Globus pallidus (tissue), 1 donor: ENCODE measurements at places on chromosomes 5 and 9.

DNA sequence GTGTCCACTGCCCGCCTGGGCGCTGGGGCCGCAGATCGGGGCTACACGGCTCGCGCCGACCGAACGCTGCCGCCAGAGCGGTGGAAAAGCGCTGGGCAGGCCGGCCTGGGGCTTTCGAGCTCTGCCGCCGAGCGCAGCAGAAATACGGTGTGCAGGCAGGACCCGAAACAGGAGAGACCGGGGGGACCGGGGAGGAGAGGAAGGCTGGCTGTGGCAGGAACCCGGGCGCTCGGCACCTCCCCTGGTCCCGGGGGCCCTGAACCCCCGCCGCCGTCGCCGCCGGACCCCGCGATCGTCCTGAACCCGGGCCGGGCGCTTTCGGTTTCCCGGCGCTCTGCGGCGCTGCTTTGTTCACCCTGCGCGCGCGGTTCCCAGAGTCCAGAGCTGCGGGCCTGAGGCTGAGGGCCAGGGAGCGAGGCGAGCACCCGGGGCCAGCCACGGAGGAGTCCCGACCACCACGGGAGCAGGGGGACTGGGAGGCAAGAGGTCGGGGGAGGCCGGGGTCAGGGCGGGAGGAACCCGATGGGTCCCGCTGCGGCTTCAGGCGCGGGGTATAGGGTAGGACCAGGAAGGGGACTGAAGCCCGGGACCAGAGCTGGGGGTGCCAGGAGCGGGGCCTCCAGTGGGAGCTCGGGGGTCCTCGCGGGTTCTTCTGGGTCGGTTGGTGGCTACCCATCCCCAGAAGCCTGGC, 12.0 kb downstream of the IRX2 start:
- no peak for DNase-seq

- no peak for DNase-seq
Measured at GRCh38 chr9:91835632-91836031, 114.4 kb downstream of the ROR2 start.

GRCh38 chr9:91948597-91949391, 1.2 kb downstream of the ROR2 start:
- DNase-seq, result no peak

DNA sequence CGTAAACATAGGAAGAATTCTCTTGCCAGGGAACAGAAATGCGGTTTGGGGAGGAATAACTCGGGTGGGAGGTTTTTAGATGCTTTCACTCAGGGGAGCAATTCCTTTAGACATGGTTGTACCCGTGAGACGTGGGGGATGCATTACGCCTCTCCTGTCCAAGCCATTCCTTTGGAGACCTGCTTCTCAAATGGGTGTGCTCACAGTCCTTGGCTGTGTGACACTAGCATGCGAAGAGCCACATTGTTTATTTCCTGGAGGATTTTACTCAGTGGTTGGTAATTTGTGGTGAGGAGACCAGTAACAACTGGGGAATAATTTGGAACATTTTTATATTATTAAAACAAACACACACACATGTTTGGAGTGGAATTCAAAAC, 18.5 kb downstream of the COL15A1 start:
- no peak for DNase-seq

DNA sequence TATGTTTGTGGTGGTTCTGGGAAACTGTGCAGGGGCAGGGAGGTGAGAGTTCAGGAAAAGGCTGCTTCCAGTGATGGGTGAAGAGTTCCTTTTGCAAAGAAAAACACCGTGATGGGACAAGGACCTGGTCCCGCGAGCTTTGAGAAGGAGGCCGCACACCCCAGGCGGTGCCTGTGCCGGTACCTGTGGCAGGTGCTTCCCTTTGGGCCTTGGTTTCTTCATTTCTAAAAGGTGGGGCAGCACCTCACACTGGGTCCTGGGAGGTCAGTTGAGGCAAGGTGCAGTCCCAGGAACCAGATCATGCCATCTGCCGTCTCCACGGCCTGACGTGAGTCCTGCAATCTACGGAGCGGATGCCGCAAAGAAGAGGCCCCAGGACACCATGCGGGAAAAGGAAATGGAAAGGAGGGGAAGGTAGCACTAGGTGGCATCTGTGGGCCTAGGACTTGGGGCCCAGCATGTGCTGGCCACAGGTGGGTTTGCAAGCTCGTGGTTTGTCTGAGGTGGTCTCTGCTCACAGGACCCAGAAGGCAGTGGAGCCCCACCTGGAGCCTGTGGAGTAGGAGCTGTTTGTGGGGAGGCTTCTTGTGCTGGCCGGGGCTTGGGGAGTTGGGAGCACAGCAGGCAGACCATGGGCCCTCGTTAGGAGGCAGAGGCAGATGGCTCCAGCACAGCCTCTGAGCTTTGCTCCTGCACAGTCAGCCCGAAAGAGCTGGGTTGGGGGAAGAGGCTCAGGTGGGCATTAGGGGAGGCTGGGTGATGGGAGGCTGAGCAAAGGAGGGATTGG, 131.6 kb downstream of the CACNA1B start:
- DNase-seq, result no peak

- DNase-seq, result no peak
Measured at GRCh38 chr5:139046551-139046950, 151.6 kb downstream of the SIL1 start.

DNA sequence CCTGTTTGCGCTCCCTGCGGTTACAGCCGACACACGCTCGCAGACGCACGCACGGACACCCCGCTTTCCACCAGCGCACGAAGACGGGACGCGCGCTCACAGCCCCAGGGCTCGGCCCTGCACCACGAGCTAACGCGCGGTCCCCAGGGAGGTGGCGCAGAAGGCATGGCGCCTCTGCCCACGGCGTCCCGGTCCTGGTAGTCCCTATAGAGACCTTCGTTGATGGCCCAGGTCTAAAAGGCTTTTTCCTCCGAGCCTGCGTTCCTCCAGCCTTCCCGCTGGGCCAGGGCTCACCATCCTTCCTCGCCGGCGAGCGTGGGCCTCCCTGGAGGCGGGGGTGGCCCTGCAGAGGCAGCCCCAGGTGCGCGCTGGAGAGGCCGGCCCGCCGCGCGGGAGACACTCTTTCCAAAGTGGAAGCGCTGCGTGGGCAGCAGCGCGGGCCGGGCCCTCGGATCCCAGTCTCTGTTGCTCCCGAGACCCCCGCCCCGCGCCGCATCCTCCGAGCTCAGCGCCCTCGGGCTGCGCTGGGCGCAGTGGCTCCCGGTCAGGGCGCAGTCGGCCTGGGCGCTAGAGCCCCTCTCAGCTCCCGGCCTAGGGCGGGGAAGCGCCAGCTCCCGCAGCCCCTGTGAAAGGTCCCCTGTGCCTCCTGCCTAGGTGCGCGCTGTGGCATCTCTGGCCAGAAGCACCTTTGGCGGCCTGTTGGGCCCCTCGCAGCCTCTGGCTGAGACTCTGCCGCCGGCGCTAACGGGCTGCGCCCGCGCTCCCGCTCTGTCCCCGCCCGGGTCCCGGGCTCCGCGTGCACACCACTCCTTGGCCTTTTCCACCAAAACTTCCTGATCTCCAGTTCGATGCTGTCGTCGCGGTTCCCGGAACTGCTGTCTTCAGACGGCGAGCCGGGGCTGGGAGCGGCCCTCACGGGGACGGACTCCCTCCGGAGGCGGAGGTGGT, 31.9 kb upstream of the FANCC start:
- DNase-seq, result no peak

GRCh38 chr5:173833196-173833985, 54.8 kb upstream of the CPEB4 start:
- no peak for DNase-seq
